ENCODE measurements at places on chromosomes 16 and 17.
A peak's percentile ranks its signal among the peaks of the same experiment; 100 is the strongest.

DNA sequence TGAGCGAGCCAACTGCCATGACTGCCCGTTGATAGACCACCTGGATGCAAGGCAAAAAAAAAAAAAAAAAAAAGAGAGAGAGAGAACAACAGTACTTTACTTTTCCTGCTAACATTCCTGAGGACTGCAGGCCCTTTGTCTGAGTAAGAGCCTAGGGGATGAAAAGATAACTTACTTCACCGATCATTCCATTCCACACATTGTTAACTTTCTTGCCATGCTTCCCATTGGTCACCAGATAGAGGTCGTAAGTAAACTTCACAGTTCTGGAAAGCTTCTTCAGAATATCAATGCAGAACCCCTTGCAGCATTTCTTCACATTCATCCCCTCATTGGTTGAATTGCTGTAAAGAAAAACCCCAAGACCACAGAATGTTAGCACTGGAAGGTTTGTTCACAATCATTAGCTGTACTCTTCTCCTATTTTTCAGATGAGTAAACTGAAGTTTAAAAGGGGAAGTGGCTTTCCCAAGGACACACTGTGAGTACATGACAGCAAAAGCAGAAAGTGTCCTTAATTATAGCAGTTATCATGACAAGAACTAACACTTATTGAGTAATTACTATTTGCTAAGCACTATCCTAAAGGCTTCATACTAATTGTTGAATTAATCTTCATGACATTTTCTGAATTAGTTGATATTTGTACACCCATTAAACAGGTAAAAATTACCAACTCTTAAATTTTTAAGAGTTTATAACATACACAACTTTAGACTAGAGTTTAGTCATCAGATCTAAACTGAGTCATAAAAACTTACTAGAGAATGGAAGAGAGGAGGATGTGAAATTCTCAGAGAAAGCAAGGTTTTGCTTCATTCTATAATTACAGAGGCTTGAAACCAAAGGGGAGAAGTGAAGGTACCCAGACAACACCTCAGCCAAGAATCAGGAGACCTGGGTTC, 341.2 kb downstream of the GRIN2A start:
- DNase-seq = no peak

- no peak for DNase-seq
Observed at GRCh38 chr17:51733166-51733565, 425.3 kb downstream of the CA10 start.

DNA sequence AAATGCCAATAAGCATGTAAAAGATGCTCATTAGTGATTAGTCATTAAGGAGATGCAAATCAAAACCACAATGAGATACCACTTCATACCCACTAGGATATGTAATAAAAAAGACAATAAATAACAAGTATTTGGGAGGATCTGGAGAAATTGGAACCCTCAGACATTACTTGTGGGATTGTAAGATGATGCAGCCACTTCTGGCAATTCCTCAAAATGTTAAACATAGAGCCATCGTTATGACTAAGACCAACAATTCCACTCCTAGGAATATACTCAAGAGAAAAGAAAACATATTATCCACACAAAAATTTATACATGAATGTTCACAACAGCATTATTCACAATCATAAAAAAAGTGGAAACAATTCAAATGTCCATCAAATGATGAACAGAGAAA, 336.2 kb upstream of the PMFBP1 start:
- DNase-seq = no peak

DNA sequence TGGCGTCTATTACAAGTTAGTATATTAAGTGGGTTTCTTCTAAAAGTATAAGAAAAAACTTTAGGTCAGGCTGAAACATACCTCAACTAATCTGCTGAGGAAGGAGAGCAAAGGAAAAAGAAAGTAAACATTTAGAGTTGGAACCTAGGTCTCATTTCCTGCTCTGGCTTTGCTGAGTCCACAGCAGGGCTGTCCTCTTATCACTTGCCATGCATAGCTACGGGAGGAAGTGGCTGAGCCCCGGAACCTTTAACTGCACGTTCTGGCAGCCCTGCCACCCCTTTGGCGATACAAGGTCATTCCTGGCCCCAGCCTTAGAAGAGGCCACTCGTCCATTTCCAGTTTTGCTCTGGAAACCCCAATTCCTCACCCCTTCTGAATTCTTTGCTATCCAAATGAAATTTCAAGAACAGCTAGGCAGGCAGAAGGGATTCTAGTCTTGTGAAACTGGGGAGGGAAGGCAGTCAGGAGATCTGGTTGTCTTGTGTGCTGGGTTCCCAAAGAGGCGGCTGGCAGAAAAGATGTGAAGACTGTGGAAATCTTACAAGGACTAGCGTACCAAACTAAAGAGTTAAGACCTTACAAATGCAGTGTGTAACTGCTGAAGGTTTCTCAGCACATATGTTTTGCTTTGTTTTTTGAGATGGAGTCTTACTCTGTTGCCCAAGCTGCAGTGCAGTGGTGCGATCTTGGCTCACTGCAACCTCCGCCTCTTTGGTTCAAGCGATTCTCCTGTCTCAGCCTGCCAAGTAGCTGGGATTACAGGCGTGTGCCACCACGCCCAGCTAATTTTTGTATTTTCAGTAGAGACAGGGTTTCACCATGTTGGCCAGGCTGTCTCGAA, 19.1 kb downstream of the WIPI1 start:
- peak; percentile 63 for DNase-seq

DNA sequence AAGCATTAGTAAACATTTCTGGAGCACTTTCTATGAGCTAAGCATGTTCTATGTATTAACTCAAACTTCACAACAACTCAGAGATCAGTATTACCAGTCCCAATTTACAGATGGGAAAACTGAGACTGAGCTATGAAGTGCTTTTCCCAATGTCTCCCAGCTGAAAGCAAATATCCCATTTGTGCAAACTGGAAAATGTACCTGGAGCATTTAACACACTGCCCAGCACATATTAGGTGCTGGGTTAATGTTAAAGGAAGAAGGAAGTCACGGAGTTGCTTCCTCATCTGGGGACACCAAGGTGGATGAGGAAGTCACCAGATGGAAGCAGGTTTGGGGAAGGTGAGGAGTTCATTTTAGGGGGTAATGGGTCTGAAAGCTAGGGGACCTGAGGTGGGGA, 66.1 kb downstream of the ABCC6 start:
- DNase-seq = no peak

DNA sequence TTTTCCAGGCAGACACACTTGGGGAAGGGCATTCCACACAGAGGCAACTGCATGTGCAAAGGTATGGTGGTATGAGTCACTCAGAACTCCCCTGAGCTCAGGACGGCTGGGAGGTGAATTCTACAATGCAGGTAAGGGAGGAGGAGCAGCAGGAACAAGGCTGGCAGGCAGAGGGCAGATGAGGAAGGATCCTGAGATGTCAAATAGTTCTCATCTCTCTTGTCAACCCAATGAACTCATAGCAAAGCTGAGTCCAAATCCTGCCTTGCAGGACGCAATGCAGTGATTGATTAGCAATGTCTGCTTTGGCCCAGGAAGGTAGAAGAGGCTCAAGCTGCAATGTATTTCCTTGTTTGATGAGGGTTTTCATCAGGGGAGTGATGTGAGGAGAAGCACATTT, 243.5 kb downstream of the XYLT1 start:
- no peak for DNase-seq

GRCh38 chr16:51306116-51306515, 155.0 kb upstream of the SALL1 start:
- no peak for DNase-seq

GRCh38 chr17:74541176-74542111, 4.5 kb downstream of the CD300C start:
- DNase-seq = no peak

- DNase-seq = peak; percentile 15
Observed at GRCh38 chr16:17474572-17474971, 3.8 kb upstream of the XYLT1 start.

DNA sequence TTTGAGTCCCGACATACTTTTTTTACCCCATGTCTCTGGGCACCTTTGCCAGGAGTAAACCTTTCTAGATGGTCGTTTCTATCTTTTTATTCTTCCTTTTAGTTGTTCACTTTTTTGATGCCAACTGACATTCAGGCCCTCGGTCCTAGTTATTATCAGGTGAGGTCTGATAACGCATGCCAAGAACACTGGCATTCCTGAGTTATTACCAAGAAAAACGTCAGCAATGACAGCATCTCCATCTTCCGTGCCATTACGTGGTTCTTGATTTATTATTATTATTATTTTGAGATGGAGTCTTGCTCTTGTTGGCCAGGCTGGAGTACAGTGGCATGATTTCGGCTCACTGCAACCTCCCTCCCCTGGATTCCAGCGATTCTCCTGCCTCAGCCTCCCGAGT, 21.4 kb downstream of the HASPIN start:
- no peak for DNase-seq

GRCh38 chr17:72152387-72152929, 31.6 kb downstream of the SOX9 start:
- no peak for DNase-seq

DNA sequence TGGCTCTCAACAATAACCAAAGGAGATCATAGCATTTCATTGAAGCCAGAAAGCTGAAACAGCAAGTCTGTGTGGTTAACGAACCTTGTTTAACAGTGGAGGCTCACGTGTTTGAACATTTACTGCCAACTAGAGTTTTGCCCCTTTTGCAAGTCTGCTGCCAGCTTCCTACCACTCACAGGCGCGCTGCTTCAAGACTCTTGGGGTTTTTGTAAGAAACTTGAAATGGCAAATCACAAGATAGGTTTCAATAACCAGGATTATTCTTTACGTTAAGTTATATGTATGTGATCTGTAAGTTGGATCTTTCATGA, 1.2 kb downstream of the SNTB2 start:
- no peak for DNase-seq

- DNase-seq = no peak
Observed at GRCh38 chr16:48452991-48453760, 68.0 kb upstream of the SIAH1 start.

- DNase-seq = no peak
Observed at GRCh38 chr16:31712064-31712540, 161.5 kb upstream of the ZNF267 start.

DNA sequence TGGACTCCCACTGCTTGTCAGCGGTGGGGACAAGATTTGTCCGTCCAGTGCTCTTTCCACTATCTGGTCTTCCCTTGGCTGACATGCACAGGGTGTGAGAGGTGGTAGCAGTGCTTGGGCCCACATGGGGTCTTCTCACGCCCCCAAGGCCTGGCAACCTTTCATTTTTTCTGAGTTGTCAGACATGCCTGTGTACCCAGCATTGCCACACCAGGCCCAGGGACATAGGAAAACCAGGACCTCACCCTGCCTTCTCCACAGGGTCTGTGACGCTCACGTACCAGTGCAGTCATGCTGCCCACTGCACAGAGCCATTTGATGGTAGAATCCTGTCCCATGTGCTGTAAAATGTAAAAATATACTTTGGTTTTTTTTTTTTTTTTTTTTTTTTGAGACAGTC, 57.8 kb downstream of the B9D1 start:
- no peak for DNase-seq

DNA sequence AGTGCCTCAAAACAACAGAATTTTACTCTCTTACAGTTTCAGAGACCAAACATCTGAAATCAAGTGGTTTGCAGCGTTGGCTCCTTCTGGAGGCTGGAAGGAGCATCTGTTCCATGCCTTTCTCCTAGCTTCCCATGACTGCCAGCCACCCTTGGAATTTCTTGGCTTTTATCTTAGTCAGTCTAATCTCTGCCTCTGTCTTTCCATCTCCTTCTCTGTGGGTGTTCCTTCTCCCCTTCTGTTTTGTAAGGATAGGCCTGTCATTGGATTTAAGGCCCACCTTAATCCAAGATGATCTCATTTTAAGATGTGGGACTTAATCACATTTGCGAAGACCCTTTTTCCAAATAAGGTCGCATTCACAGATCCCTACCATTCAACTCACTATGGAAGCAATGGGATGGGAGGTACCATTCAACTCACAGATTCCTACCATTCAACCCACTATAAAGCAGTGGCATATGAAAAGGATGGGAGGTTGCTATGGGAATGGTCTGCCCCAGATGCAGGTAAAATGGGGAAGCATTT, 321.8 kb downstream of the WWOX start:
- DNase-seq = no peak

Data from CD4-positive, alpha-beta T cell treated with Interleukin-4 for 1 hour (primary cell).